LoVo (cell line): ENCODE measurements at places on chromosomes 4 and X.

GRCh38 chr4:143089291-143089690 is 95.4 kb upstream of the USP38 start:
- DNase-seq = no peak

DNA sequence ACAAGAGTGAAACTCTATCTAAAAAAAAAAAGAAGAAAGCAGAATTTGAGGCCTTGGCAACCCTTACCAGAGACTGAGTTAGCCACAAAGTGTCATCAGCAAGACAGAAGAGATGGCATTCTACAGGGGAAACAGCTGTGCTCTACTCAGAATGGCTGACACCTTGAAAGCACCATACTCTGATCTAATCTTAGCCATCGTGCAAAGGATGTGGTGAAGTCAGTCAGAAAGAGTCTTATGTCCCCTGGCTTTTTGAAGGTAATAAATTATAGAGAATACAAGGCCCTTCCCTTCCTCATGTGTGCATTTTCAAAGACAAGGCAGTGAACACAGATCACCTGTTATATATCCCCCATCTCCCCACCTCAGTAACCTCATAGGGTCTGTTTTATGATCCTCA is 13.2 kb downstream of the CLNK start:
- DNase-seq = no peak

DNA sequence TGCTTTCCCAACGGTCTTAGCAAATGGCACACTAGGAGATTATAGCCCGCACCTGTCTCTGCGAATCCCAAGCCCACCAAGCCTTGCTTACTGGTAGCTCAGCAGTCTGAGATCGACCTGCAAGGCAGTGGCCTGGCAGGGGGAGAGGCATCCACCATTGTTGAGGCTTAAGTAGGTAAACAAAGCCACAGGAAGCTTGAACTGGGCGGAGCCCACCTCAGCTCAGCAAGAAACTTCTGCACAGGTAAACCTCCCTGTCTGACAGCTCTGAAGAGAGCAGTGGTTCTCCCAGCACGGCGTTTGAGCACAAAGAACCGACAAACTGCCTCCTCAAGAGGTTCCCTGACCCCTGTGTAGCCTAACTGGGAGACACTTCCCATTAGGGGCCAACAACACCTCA is 42.8 kb downstream of the BRWD3 start:
- DNase-seq = no peak

DNA sequence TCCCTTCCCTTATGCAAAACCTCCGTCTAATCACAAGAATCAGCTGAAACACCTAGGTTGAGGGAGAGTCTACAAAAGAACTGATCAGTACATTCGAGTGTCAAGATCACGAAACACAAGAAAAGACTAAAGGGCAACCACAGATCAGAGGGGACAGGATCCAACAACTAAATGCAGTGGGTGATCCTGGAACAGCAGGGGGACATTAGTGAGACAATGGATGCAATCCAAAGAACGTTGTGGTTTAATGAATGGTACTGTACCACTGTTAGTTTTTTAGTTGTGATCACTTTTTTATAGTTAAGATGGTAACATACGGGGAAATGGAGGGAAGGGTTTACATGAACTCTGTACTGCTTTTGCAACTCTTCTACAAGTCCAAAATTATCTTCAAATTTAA is 79.2 kb downstream of the RELL1 start:
- no peak for DNase-seq
